Bronchus fibroblast of lung (primary cell): ENCODE measurements at places on chromosomes 6 and 20. TPM values are rescaled to one million over a fixed set of nuclear protein-coding genes. Genes with fewer than 3 reads are reported as not detected.

MEI4 gene
- total RNA-seq, result not detected in 2 replicates

CST7 gene
- not detected in 2 replicates for total RNA-seq

OLIG3 gene
- not detected in 2 replicates for total RNA-seq

FLRT3 gene
- total RNA-seq, result 1.5 TPM in 2 replicates

RAD21L1 gene
- total RNA-seq, result not detected in 2 replicates

MCCD1 gene
- total RNA-seq, result not detected in 2 replicates

NAA20 gene
- 37.3 and 40.0 TPM in 2 replicates for total RNA-seq

GPR6 gene
- total RNA-seq, result not detected in 2 replicates

STMND1 gene
- 0.17 TPM in 1 of 2 replicates, not detected in the other for total RNA-seq

JPH2 gene
- total RNA-seq, result under 0.01 TPM in 2 replicates

DEK gene
- 89.2 and 143 TPM in 2 replicates for total RNA-seq

PTPRT gene
- total RNA-seq, result not detected in 2 replicates

BPI gene
- not detected in 2 replicates for total RNA-seq

SIRPD gene
- total RNA-seq, result not detected in 2 replicates

C4A gene
- 2.7 and 2.8 TPM in 2 replicates for total RNA-seq

ZBTB12 gene
- 3.0 and 3.3 TPM in 2 replicates for total RNA-seq

NOX3 gene
- total RNA-seq, result not detected in 2 replicates

PRSS16 gene
- total RNA-seq, result not detected in 2 replicates

ANGPT4 gene
- under 0.01 TPM in 1 of 2 replicates, not detected in the other for total RNA-seq

TDRD6 gene
- total RNA-seq, result not detected in 2 replicates

EMILIN3 gene
- total RNA-seq, result 0.30 and 0.34 TPM in 2 replicates

AARS2 gene
- total RNA-seq, result 17.0 and 18.1 TPM in 2 replicates

ZNF318 gene
- total RNA-seq, result 5.4 and 6.2 TPM in 2 replicates

COL9A3 gene
- total RNA-seq, result 2.7 and 3.0 TPM in 2 replicates

SMPDL3A gene
- 4.2 and 5.0 TPM in 2 replicates for total RNA-seq

CNKSR3 gene
- total RNA-seq, result 6.8 and 9.4 TPM in 2 replicates

CST11 gene
- total RNA-seq, result not detected in 2 replicates

FNDC11 gene
- total RNA-seq, result 0.50 and 1.0 TPM in 2 replicates

TFAP2C gene
- total RNA-seq, result not detected in 2 replicates

CAGE1 gene
- total RNA-seq, result 0.17 TPM in 1 of 2 replicates, not detected in the other

PROCR gene
- 32.9 and 34.0 TPM in 2 replicates for total RNA-seq

SLC17A9 gene
- 20.2 and 21.3 TPM in 2 replicates for total RNA-seq

JAG1 gene
- 3.9 TPM in 2 replicates for total RNA-seq
